ENCODE measurements at places on chromosomes 16 and 17.
A peak's percentile ranks its signal among the peaks of the same experiment; 100 is the strongest.

DNA sequence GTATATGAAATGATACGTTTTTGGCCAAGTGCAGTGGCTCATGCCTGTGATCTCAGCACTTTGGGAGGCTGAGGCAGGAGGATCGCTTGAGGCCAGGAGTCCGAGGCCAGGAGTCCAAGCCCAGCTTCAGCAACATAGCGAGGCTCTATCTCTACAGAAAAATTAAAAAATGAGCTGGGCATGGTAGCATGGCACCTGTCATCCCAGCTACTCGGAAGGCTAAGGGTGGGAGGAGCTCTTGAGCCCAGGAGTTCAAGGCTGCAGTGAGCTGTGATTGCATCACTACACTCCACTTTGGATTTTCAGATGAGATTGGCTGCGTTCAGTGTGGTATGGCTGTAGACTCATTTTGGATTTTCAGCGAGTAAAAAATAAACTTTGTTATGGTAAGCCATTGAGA, 112.4 kb downstream of the DNAH3 start:
- DNase-seq, result no peak

DNA sequence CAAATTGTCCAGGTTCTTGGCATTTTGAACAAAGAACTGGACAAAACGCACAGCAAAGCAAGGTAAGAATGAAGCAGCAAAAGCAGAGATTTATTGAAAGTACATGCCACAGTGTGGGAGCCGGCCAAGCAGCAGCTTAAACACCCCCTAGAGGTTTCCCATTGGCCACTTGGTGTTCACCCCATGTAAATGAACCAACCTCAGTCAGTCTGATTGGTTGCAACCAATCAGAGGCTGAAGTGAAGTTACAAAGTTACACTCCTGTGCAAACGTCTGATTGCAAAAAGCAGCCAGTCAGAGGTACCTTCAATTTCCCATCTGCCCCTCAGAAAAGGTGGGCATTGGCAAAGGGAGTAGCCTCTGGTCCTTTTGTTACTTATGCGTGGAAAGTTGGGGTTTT, 8.8 kb upstream of the ZNF263 start:
- no peak for DNase-seq

DNA sequence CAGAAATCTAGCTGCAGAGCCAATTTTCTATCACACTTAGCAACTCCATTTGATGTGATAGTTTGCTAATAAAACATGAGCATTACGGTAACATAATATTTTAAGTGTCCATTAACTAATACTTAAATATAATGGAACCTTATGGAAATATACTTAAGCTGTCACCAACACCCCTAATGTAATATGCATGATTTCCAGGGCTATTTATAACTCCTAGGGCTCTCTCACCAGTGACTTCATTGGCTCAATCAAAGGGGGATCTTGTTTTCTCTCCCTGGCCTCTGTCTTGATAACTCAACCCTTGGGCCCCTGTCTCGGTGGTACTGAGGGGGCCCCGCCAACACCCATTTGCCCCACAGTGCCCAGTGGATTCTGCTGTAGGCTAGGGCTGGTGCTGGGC, 170.4 kb downstream of the SALL1 start:
- DNase-seq, result no peak

- no peak for DNase-seq
Measured at GRCh38 chr17:50262001-50262794, 12.1 kb upstream of the TMEM92 start.

DNA sequence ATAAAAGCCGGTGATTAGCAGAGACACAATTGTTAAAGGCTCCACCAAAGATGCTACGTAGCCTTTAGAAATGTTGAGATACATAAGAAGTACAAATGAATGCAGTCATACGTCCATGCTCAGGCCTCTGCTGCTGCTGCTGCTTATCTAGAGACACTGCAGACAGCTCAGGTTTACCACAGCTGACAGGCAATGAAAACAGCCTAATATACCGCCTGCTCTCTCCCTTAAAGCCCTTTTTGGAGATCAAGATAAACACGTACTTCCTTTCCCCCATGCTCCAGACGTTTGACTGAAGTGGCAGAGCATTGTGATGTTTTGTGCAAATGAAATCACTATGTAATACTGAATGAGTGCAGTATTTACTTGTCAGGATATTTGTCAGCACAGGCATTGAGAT, 185.3 kb downstream of the AATF start:
- DNase-seq, result no peak

DNA sequence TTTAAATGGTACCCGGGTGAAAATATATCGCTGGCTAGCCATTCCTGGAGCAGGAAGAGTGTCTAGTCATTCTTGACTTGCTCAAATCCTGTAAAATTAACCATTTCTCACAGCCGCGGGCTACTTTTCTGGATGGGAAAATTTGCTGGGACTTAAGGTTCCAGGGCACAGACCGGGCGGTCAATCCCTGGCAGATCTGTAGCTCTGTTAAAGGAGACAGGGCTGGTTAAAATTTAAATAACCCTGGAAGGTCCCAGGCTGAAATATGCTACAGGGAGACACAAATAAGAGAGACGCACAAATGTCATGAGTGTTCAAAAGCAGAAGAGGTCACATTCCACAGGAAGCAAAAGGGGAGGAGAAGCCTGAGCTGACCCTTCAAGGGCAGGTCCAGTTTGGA, 229.6 kb upstream of the HSBP1 start:
- DNase-seq, result no peak

GRCh38 chr17:10109146-10109545, 89.3 kb downstream of the GAS7 start:
- no peak for DNase-seq

DNA sequence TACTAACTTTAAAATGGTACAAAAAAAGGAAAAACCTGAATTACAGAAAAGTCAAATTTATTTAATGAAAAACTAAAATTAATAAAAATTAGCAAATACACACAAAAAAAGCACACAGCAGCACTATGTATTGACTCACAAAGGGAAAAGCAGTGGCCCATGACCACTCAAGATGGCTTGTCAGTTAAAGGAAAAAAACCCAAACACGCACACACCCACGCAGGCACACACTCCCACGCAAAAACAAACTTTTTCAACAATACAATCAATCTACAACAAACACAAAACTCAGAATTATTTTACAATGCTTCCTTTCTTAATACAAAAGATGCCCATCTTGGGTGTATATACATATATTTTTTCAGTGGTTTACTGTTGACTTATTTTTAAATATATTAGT, 24.2 kb downstream of the SIAH1 start:
- no peak for DNase-seq

- DNase-seq, result no peak
Measured at GRCh38 chr17:16820979-16821543, 131.0 kb downstream of the CCDC144A start.

GRCh38 chr17:63838631-63839171, 3.8 kb downstream of the SMARCD2 start:
- no peak for DNase-seq

DNA sequence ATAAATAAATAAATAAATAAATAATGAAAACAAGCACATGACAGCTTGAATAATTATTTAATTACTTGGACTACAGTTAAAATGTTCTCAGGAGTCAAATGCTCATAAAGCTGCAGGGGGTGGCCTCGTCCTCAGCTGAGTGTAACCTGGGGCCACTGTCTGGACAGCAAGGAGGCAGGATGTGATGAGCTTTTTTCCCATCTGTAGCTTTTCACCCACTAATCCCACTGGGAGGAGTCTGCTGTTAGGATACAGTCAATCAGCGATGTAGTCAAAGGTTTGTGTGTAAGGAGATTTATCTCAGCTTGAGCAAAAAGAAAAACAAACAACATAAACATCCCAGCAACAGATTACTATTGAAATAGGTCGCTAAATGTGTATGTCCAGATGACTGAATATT, 22.5 kb downstream of the ZCCHC14 start:
- DNase-seq, result no peak

- DNase-seq, result no peak
Measured at GRCh38 chr16:1785846-1786170, 3.0 kb downstream of the NUBP2 start.

DNA sequence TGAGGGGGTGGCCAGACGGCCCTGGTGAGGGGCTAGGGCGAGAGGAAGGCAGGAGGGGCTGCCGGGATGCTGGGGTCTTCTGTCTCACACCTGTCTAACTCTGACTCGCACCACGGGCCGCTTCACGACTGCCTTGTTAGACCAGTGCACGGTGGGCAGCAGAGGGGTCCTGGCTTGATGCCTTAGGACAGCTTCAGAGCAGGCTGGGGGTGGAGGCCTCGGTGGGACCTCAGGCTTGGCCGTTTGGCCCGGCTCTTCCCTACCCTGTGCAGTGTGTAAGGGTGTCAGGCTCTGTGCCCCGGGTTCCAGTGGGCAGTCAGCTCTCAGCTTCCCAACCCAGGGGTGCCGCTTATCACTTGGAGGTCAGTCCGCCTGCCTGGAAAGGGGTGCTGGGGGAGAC, 100.7 kb downstream of the OR1D5 start:
- DNase-seq, result no peak

- no peak for DNase-seq
Measured at GRCh38 chr17:73592501-73592961, 51.7 kb downstream of the SDK2 start.

- DNase-seq, result no peak
Measured at GRCh38 chr16:68090130-68090529, 5.0 kb downstream of the NFATC3 start.

DNA sequence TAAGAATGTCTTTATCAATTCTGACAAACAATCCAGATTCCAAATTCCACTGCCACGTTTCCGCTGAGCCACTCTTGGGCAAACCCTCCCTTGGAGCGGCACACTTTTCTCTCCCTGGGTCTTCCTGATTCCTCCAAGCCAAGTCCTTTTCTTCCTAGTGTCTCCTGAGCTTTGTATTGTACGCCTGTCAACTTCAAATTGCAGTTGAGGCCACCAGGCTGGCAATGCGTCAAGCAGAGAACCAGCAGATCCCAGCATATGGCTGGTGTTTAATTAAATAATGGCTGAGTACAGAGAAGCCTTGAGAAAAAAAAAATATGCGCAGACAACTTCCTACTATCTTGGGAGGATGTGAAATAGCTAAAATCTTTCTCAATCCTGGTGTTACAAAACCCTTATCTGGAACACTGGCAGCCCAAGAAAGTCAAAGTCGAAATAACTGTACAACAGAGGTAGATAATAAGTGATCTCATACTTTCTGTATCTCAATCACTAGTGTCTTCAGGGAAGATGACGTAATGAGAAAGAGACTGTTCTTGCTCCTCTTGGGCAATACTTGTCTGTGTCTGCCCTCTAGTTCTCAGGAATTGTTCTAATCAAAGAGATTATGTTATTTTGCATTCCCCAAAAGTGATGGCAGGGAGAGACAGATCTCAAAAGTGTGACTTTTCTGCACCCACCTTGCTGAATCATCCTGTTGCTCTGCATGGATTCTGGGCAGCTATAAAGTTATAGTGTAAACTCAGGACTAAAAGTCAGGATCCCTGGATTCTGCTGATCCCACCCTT, 15.0 kb downstream of the SMIM36 start:
- no peak for DNase-seq

DNA sequence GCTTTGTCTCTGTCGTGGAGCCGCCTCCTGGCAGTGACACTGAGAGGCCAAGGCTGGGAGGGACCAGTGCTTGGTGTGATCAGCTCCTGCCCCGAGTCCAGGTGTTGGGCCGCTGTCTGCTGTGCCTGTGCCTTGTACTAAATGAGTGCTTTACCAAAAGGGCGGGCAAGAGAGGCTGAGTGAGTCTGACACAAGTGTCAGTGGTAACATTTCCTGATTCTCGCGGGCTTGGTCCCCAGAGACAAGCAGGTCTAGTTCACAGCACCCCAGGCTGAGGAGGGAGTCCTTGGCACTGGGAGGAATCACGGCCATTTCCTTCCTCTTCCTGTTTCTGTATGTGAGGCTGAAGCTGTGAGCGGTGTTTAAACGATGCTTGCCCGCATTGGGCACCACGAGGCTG, 30.2 kb downstream of the PLD6 start:
- DNase-seq, result no peak

GRCh38 chr17:76000016-76000754, 470 bp upstream of the CDK3 start:
- peak; percentile 44 for DNase-seq

All from T-helper 1 cell (primary cell).